NCI-H446 treated with DMSO at 0.1 percent for 48 hours (cell line): ENCODE measurements at places on chromosomes 2 and 18.
A peak's percentile ranks its signal among the peaks of the same experiment; 100 is the strongest.

DNA sequence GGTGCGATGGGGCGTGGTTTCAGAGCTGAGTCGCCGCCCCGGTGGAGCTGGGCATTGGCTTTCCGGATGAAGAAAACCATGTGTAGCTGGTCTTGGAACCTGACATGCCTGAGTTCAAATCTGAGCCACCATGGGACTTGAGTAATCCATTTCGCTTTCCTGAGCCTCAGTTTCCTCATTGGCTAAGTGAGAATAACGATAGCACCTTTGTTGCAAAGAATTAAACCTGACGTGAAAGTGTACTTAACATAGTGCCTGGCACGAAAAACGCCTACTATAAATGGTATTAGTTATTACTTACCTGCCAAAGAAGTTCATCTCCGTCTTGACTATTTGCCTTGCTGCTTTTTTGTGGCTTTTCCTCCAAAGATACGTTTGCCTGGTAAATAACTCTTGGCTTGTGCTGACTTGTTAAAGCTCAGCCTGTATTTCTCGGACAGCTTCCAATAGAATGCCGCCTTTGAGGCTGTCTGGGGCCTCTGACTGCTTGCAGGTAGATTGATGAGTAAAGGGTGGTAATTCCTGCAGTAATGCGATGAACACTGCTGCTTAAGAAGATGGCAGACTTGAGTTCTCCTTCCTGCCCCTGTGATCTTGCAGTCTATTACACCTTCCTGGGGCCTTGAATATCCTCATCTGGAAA lies 1.3 kb downstream of the CDCA7 start:
- no peak for DNase-seq

DNA sequence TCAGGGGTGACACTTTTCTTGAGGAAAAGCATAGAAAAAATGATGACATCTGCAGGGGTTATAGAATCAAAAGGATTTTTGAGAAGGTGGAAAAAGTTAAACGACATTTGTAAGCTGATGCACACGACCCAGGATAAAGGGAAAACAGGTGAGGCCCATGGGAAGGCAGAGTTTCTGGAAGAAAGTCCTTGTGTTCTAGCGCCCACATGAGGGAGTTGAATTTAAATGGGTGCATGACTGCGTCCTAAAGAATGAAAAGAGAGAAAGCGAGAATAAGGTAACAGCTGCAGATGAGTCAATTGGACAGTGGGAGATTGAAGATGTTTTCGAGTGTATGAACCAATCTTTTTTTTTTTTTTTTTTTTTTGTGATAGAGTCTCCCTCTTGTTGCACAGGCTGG lies 158.1 kb downstream of the GALR1 start:
- no peak for DNase-seq

- no peak for DNase-seq
Measured at GRCh38 chr2:203758841-203759689, 52.6 kb downstream of the CD28 start.

DNA sequence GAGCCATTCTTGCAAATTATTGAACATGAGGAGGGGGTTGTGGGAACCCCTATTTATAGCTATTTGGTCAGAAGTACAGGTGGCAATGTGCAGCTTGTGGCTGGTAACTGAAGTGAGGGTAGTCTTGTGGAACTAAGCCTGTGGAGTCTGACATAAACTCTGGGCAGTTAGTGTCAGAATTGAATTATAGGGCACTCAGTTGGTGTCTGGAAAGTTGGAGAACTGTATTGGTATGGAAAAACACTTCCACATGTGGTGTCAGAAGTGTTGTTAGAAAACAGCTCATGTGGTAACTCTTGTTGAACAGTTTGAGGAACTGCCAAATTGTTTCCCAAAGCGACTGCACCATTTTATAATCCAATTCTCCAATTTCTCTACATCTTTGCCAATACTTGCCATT lies 7.5 kb downstream of the RALBP1 start:
- no peak for DNase-seq

DNA sequence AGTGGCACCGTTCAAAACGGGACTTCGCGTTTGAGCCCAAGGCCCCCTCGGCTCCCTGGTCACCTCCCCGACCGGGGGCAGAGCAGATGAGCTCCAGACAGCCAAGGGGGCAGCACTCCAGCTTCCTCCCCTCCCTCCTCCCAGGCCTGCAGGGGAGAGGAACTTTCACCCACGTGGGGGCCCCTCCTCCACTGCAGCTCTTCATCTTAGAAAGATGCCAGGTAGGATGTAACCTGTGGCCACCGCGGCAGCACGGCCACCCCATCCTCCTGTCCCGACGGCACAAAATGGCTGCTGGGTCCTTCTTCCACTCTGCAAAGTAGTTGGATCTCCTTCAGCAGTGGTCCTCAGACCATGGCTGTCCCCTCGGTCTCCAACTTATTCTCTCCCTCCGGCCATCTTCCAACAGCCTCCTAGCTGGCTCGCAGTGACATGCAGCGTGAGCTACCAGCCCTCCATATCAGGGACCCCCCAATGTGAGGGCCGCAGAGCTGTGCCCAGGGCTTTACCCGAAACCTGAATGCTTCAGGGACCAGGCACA lies 94.5 kb upstream of the ID2 start:
- DNase-seq: no peak

GRCh38 chr2:175903384-175903936 lies 98.6 kb downstream of the LNPK start:
- no peak for DNase-seq

GRCh38 chr18:74818516-74819175 lies 221.0 kb downstream of the ZNF407 start:
- no peak for DNase-seq

- DNase-seq: no peak
Measured at GRCh38 chr2:13819896-13820295, 812.6 kb upstream of the LRATD1 start.

DNA sequence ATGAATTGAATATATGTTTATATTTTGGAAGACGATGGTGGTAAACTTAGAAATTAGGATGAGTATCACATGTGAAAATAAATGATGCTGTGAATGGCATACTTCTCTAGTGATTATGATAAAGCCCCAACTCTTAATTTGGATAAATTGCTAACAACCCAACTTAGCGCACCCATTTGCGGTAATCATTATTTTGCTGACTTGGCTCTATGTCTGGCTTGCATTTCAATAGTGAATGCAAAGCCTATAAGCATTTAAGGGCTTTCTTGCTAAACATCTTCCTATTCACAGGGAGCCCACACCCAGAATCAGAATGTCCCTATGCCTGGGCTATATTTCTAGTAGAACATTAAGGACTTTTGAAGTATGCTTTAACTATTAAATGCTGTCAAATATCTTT lies 910.7 kb upstream of the FANCL start:
- no peak for DNase-seq

GRCh38 chr18:51044928-51045585 lies 15.0 kb downstream of the SMAD4 start:
- no peak for DNase-seq

GRCh38 chr2:12001621-12002020 lies 255.2 kb downstream of the LPIN1 start:
- DNase-seq: no peak

DNA sequence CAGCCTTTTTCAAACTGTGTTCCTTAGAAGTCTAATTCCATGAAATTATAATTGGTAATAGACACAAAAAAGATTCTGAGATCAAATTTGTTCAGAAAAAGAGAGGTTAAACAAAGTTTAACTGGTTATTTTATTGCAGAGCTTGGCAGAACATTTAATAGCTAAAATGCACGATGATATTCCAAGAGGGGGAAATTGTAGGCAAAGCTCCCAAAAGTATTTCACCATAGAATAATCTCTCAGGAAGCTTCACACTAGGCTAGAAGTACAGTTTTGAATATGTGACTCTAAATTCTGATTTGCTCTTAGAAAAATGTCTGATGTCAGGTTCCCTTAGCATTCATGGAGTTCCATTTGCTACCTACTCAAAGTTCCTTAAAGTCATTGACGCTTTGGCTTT lies 292.4 kb upstream of the SETBP1 start:
- DNase-seq: no peak

GRCh38 chr2:51510303-51510702 lies 478.4 kb upstream of the NRXN1 start:
- DNase-seq: no peak

GRCh38 chr2:73223821-73224220 lies 9.2 kb downstream of the PRADC1 start:
- DNase-seq: no peak

- no peak for DNase-seq
Measured at GRCh38 chr2:20185176-20186022, 39.5 kb downstream of the SDC1 start.

- DNase-seq: peak; percentile 16
Measured at GRCh38 chr2:27264753-27265535, 2.1 kb upstream of the SLC30A3 start.

DNA sequence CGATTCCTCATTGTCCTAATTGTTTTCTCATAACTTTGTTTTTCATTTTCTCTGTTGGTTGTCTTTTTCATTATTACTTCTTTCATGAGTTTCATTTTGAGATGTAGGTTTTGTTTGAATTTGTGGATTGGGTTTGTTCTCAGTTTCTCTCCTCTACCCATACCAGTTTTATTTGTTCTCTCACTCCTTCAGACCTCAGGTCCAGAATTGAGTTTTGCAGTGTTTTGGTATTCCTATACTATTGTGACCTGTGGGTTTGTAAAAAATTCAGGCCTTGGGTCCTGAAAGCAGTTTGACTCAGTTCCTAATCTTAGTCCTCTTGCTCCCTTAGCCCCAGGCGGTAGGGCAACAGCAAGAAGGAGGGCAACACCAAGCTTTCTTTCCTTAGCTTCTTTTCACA lies 28.3 kb upstream of the UBE2E3 start:
- no peak for DNase-seq

DNA sequence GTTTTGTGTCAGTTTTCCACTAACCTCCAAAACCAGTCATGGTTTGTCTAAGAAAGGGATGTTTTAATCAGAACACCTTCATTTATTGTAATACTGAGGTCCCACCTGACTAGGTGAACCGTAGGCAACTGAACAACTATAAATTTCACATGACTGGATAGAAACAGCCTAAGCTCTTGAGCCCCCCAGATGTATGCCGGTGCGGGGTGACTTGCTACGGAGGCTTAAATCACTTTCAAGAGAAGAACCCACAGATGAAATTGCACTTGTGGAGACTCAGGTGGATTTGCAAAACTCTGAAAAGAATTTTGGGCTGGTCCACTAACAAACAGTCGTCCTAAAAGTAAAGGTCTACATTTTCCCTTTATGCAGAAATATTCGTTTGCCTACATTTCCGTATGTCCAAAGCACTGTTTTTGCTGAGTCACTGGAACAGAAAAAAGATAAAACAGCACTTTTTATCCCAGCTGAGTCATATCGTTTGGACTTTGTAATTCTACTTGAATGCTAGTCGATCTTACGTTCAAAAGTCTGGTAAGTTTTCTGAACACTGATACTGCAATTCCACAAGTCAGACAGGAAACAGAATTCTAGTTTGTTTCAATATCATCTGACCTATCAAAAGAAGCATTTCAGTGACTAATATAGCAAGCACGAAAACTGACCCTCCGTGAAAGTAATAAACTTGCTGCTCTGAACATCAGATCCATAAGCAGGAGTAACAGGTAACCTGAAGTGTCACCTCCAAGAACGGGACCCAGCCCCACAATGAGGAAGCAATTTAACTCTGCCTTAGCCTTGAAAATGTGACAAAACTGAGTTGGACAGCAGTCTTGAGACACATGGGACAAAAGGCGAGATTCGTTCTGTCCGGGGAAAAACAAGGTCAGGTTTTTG lies 18.1 kb downstream of the ZNF516 start:
- no peak for DNase-seq

- DNase-seq: no peak
Measured at GRCh38 chr2:168809537-168809936, 7.1 kb downstream of the NOSTRIN start.

DNA sequence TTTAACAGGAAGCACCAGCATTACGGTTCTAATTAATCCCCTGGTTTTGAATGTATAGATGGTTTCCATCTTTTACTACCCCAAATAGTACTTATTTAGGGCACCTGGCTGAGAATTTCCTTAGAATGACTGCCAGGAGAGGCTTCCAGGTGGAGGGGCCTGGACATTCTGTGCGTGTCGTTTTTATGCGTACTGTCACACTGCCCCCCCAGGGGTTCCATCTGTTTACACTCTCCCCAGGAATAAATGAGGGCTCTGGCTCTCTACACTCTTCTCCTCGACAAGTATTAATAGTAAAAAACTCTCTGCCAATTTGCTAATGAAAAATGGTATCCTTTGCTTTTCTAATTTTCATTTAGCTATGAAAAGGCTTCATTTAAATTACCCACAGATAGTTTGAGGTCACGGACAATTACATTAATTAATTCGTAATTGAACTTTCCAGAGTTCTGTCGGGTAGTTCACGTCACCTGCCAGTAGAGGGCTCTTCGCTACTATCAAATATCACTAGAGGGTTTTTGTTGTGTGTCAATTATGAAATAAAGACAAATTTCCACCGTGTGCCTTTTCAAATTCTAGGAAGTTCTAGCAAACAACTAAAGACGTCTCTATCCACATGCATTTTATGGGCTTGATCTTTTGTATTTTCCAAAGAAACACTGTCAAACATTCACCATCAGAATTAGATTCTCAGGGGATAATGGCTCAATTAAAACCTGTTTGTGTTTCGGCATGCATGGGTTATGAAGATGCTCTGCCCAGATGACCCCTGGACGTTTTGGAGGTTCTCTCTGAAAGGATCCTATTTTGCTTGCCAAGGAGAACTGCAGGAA lies 88.8 kb upstream of the ASB18 start:
- DNase-seq: peak; percentile 21

GRCh38 chr2:50347358-50348044 lies 684.4 kb downstream of the NRXN1 start:
- no peak for DNase-seq

- no peak for DNase-seq
Measured at GRCh38 chr18:53909668-53910067, 314.8 kb downstream of the MBD2 start.

DNA sequence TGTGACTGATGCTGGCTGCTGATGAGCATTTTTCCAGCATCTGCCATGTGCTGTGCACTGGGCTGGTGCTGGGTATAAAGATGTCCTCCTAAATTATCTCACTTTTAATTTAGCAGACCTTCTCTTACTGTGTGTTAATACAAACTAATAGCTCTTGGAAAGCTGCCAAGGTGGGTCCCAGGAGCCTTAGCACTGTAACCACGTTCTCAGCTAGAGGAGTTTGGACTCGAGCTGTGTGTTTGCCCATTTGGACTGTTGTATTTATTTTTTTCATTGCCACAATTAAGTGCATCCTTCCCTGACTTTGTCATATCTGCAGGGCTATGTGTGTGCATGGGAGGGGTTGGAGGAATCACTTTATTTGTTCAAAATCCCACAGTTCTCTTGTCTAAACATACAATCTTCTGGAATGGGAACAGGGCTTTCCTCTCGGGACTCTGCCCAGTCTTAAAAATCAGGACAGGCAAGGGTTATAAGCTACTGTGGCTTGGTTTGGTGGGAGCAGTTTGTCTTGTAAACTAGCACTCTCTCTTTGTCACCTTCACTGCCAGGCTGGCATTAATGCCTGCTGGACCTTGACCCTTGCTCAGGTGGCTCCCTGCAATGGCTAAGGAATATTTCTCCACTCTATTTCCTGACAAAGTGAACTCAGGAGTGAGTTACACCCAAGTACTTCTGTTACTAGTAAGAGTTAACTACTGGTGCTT lies 129.7 kb upstream of the MGAT5 start:
- DNase-seq: peak; percentile 67

- DNase-seq: no peak
Measured at GRCh38 chr18:3840766-3841165, 390.8 kb downstream of the TGIF1 start.
